ENCODE measurements at places on chromosomes 12 and 14.

GRCh38 chr12:75905922-75906321 lies 125.7 kb downstream of the PHLDA1 start:
- DNase-seq = no peak

GRCh38 chr14:102629808-102630350 lies 37.4 kb downstream of the RCOR1 start:
- DNase-seq = no peak

DNA sequence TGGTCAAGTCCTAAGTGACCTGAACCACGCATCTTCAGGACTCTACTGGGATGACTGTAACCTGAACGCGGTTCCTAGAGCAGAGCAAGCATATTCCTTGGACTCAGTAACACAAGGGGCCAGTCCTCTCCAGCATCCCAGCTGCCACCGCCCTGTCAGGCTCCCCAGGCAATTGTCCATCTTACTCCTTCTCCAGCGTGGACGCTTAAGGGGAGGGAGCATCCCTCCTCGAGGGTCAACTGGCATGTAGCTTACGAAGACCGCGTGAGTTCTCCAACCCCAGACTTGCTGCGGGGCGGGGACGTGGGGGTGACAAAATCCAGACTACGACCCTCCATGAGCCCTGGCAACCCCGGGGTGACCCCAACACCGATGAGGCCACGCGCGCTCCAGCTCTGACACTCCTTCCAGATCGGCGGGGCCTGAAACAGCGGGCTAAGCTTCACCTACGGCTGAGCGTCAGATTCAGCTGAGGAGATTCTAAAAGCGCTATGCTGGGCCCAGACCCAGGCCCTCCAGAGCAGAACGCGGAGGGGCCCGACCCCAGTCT lies 846 bp upstream of the MTHFD1 start:
- DNase-seq = peak; percentile 53

DNA sequence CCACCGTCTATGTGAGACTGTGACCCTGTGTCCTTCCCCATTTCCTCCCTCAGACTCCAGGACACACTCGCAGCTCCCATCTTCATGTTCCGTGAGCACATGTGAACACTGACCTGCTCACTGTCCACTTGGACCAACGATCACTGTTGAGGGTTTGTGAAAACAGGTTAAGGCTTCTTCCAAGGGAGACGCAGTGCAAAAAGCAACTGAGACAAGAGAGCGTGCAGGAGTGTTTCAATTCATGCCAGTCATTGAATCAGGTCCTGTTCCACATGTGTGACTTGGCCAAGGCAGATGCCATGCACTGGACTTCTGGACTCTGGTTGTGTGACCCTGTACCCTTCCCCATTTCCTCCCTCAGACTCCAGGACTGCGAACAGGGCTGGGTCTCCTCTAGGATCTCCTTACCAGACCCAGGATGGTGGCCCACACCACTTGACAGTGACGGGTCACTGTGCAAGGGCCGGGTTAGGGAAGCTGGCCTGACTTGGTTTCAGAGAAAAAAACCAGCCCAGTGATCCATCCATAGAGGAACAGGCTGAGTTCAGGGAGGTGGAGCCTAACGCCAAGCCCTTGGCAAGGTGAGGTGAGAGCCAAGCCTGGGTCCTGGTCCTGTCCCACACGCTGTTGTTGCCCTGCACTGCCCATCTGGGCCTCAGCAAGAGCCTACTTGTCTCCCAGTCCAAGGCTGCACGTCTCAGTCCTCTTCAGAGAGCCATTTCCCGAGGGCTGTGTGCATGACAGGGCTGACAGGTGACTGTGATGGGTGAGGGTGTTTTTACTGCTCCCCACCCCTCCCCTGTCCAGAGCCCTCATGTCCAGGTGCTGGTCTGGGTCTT lies 5.7 kb upstream of the KRT5 start:
- no peak for DNase-seq

GRCh38 chr14:93051600-93052546 lies 63.9 kb downstream of the ITPK1 start:
- no peak for DNase-seq

DNA sequence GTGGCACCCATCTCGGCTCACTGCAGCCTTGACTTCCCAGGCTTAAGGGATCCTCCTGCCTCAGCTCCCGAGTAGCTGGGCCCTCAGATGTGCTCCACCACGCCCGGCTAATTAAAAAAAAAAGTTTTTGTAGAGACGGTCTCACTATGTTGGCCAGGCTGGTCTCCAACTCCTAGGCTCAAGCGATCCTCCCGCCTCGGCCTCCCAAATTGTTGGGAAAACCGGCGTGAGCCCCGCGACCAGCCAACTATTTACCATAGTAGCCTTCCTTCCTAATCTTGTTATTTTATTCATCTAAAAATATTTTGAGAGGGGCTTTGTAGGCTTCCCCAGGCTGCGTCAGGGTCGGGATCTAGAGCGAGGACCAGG lies 25.4 kb upstream of the YY1 start:
- no peak for DNase-seq

GRCh38 chr12:89960607-89961394 lies 252.2 kb upstream of the ATP2B1 start:
- no peak for DNase-seq

- DNase-seq = no peak
Observed at GRCh38 chr12:46164186-46164761, 104.6 kb downstream of the SLC38A1 start.

GRCh38 chr12:4145990-4146859 lies 127.3 kb upstream of the CCND2 start:
- no peak for DNase-seq

DNA sequence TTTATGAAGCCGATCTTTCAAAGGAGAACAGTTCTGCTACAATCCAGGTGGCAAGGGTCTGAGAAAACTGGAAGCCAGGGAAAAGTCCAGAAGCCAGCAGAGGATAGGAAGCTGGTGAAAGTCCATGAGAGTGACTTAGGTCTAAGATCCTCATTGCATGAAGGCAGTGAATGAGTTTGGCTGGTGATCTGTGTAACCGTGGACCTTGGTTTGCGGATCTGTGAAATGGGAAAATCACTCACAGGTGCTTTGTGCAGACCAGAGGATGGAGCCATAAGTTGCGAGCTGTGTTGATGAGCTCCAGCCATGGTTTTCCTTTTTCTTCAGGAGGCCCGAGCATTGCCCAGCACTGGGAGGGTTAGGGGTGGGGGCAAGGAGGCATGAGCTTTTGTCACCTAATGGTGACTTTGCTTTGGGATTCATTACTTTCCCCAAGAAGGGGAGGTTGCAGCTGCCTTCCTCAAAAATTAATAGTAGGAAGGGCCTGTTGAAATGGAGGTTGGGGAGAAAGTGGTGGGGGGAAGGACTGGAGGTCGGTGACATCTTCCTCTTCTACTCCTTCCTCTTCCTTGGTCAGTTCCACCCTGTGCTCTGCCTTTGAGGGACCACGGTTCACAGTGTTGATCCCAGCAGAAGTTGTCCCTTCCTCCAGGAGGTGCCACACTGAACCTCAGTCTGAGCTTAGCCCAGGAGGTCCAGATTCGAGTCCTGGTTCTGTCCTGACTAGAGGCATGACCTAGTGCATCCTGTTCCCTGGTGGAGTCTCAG lies 20.3 kb upstream of the SERPINA6 start:
- DNase-seq = no peak

- no peak for DNase-seq
Observed at GRCh38 chr12:50052544-50052943, 4.9 kb upstream of the ASIC1 start.

- no peak for DNase-seq
Observed at GRCh38 chr14:35425850-35426249, 21.3 kb upstream of the NFKBIA start.

- DNase-seq = peak; percentile 99
Observed at GRCh38 chr14:34650786-34651584, 21.0 kb upstream of the SNX6 start.

GRCh38 chr12:61367281-61367785 lies 892.9 kb upstream of the USP15 start:
- peak; percentile 2 for DNase-seq

GRCh38 chr12:22082190-22082701 lies 36.2 kb downstream of the CMAS start:
- no peak for DNase-seq

DNA sequence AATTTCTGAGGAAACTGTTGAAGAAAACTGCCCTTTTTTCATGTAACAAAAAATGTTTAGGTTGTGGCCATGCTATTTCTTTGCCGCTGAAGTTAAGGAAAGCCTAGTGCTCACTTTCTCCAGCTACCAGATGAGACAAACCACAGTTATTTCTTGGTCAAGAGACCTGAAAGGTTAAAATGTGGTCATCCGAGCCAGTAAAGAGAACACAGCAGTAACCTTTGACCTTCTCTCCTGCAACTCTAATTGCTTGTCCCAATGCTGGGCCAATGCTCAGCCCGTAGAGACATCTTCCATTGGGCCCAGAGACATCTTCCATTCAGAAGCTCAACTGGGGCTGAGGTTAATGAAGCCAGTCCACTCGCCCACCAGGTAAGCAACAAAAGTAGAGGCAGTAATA lies 109.8 kb upstream of the CPSF6 start:
- DNase-seq = peak; percentile 38

- DNase-seq = no peak
Observed at GRCh38 chr14:94924189-94924588, 154.3 kb upstream of the GSC start.

DNA sequence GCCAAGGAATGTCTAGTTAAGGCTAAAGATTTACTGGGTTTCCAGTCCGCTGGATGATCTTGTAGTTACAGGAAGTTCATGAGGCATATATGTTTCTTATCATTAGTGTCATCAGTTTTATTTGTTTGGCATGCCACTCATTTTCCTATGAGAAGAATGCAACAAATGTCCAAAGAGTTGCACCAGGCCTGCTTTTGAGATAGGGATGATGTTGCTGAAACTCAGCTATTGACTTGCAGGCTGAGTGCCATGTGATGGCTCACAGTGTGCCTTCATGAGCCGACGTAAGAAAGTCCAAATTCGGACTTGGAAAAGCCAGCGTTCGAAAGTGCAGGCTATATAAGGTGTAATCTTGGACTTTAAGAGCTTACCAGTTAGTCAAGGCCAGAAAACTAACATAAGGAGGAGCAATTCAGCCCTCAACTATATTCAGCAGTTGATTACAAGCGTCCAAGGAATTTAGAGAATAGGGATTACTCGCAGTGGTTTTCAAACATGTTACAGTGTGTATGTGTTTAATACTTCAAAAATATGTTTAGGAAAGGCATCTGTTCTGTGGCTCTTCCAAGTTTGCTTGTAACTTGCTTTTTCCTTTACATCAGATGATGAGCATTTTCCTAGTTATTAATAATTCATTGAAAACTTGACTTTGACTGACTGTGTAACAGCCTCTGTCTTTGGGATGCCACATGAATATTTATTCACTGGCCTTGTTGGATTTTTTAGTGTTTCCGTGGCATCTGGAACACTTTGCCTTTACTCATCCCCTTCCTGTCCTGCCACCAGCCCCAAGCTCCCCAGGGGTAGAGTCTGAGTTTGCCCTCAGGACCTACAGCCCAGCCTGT lies 101.3 kb downstream of the LGMN start:
- peak; percentile 82 for DNase-seq

DNA sequence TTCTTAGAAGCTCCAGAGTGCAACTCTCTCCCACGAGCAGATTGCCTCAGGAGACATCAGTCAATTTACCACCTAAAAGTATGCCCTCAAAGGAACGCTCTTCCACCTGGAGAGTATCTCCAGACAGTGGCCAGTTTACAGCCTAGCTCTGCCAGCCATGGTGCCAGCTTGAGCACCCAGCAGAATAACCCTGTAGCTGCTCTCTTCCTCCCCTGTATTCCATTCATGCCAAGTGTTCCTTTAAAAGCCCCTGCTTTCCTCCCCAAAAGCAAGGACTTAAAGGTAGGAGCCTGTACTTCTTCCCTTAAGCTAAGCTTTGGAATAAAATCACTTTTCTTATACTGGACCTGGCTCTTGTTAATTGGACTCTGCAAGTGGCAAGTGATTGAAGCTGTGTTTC lies 245.4 kb upstream of the TMEM132C start:
- DNase-seq = no peak

- DNase-seq = peak; percentile 18
Observed at GRCh38 chr14:55711175-55711811, 131.3 kb downstream of the KTN1 start.

DNA sequence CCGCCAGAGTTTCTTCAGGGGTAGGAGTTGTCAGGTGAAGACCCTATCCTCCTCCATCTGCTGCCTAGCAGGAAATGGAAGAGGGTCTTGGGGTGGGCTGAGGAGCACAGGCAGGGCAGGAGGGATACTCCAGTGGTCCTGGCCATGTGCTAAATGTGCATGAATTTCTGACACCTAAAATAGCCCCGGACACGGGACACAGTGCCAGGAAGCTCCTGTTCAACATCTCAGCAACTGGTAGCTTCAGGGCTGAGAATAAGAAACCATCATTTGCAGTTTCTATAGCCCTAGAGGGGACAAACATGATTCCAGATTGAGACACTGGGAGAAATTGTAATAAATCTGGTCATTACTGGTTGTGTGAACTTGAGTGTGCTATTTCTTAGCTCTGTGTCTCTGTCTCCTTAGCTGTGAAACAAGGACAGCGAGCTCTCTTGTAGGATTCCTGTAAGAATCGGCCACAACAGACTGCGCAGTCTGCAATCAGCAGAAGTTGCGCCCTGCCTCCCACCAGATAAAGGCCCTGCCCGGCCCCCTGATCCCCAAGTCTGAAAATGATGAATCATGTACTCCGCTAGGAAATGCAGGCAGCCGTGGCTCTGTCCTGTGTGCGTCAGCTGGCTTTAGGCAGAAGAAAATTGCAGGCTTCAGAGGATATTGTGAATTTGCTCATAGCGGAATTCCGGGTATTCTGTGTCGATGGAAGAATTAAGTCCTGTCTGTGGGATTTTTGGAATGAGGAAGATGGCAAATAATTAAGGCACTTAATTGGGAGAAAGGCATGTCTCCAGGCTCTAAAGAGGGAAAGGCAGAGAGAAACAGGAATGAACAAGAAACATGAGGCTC lies 35.2 kb upstream of the MEG3 start:
- peak; percentile 86 for DNase-seq

GRCh38 chr12:88206601-88207000 lies 64.5 kb downstream of the TMTC3 start:
- DNase-seq = peak; percentile 44

DNA sequence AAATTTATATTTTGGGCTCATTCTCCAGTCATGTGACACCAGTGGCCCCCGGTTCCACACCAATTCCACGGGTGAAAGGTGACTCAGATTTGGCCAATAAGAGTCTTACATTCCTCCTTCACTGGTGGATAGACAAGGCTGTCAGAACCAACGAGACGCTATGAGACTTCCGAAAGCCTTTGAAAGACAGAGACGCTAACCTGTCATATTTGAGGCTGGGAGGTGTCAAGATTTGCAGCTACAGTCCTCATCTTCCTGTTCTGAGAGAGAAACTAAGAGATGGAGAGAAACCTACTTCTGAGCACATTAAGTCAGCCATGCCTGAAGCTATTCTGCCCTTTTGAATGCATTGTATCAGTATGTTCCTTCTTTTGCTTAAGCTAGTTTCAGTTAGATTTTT lies 171.2 kb downstream of the FLRT2 start:
- DNase-seq = no peak

DNA sequence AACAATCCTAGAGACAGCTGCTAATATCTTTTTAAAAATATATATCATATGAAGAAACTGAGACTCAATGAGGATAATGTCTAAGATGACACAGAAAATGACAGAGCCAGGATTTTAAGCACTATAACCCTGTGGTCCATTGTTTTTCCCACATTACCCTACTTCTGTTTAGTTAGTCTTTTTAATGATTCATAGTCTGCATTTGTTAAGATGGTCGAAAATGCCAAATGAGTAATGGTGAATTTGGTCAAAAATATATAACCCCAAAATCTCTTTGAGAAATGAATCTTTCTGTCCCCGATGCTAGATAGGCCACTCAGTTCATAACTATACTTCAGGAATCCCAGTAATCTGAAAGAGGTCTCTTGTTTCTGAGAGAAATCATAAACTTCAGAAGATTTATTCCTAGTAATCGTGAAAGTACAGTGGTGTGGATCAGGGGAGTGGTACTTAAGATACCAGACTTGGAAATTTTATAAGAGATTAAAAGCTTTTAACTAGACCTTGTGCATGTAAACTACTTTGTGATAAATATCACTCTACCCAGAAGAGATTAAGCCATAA lies 10.8 kb downstream of the RTRAF start:
- no peak for DNase-seq
